Right renal cortex interstitium (tissue), 3 donors: ENCODE measurements at places on chromosomes 13 and 19.
A peak's percentile ranks its signal among the peaks of the same experiment; 100 is the strongest.

GRCh38 chr13:31775148-31775547, 35.8 kb downstream of the RXFP2 start:
- DNase-seq, result no peak

DNA sequence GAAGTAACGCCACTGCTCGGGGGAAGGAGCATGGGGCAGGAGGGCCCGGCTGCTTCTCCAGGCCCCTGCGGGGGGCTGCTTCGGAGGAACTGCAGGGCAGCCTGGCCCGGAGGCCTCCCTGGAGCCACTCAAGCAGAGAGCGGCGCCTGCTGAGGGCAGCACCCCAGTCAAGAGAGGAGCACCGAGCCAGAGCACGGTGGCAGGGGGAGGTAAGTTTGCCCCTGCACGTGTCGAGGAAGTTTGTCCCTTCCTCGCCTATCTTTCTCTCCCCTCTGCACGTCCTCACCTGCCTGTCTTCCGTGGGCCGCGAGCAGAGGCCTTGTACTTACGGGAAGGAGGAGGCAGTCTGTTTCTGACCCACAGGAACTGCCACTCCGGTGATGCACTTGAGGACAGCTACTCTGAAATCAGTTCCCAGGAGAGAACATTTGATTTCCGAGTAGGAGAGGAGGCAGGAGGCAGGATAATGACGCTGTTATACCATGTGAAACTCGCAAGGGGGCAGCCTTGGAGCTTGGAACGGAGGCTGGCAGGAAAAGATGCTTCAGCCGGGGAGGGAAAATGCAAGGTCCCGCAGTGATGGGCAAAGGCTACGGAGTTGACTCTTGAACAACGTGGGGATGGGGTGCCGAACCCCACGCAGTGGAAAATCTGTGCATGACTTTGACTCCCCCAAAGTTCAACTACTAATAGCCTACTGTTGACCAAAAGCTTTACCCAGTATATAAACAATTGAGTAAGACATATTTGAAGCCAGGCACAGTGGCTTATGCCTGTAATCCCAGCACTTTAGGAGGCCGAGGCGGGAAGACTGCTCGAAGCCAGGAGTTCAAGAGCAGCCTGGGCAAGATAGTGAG, 5.0 kb downstream of the FFAR1 start:
- DNase-seq, result peak; percentile 62

- no peak for DNase-seq
These were observed 107.8 kb downstream of the SGCG start for GRCh38 chr13:23288564-23288963.

GRCh38 chr19:30743702-30744101, 371.5 kb downstream of the ZNF536 start:
- DNase-seq, result no peak

- no peak for DNase-seq
These were observed 29.7 kb downstream of the NKPD1 start for GRCh38 chr19:45130888-45131615.

DNA sequence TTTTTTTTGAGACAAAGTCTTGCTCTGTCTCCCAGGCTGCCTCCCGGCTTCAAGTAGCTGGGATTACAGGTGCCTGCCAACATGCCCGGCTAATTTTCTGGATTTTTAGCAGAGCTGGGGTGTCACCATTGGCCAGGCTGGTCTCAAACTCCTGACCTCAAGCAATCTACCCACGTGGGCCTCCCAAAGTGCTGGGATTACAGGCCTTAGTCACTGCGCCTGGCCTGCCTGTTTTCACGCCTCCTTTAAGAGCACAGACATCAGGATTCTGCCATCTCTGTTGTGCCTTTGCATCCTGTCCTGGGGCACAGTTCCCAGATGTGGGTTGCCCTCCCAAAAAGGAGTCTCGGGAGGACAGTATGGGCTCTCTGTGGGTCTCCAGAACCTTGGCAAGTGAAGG, 2.5 kb upstream of the PRAM1 start:
- no peak for DNase-seq

DNA sequence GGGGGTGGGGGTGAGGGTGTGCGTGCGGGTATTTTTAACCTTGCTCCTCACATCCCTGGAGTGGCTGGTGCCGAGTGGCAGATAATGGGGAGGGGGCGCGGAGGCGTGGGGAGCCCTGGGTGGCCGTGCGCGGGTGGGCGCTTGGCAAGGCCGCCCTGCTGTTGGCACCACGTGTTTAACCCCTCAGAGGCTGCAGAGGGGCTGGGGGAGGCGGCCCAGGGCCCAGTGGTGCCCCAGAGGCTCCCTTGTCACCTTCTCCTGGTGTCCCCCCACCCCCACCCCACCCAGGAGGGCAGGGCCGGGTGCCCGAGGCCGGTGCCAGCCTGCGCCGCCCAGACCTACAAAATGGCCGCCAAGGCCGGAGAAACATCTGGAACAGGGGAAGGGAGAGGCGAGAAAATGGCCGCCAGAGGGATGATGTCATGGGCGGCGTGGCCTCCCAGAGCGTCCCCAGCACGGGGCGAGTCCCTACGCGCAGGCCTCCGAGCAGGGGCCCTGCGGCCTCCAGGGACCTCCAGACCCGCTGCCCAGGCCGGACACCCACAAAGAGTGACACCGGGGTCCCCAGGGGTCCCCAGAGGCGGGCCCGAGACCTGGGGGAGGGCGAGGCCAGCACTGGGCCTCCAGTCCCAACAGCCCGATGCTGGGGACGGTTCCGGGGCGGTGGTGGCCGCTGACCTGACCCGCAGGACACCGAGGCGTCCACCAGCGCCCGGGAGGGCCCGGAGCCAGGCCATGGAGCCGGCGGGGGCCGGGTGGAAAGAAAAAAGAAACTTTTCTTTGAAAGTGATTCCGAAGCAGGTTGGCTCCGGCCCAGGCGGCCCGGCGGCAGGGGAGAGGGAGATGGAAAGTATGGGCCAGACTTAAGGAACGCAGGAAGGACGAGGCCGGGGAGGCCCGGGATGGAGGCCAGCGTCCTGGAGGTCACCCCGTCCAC, 38.2 kb downstream of the NFIC start:
- DNase-seq, result no peak

DNA sequence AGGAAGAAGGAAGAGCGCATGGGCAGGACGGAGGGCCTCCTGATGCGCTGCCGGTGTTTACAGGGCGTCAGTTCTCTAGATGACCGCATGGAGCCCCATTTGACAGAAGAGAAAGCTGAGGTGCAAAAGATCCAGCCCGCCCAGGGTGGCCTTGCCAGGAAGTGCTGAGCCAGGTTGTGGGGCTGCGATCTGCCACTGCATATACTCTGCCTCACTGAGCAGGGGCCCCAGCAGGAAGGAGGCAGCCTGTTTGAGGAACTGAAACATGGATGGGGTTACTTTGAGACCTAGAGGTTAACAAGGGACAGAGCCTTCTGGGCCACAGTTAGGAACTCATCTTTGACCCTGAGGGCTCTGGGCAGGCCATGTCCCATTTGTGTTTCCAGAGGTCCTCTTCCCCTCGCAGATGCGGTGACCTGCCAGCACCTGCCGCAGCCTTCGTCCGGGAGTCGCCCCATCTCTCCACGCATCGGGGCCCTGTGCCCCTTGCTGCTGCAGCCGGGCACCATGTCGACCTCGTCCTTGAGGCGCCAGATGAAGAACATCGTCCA, 3.2 kb downstream of the EPN1 start:
- DNase-seq, result no peak

DNA sequence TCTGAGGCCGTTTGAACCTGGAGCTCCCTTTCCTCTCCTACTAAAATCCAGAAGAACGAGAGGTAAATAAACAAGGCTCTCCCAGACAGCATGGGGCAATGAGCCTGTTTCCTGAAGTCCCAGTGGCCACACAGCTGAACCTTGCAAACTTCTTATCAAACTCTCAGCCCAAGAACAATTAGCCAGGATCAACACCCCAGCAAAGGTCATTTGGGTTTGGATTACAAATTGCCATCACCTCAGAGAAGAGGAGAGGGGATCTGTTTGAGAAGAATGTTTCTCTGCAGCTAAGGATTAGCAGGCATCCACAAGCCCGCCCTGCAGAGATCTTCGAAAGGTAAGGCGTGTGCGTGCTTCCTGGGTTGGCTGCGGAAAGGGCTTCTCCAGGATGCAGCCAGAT, 201.9 kb upstream of the SOX1 start:
- no peak for DNase-seq

DNA sequence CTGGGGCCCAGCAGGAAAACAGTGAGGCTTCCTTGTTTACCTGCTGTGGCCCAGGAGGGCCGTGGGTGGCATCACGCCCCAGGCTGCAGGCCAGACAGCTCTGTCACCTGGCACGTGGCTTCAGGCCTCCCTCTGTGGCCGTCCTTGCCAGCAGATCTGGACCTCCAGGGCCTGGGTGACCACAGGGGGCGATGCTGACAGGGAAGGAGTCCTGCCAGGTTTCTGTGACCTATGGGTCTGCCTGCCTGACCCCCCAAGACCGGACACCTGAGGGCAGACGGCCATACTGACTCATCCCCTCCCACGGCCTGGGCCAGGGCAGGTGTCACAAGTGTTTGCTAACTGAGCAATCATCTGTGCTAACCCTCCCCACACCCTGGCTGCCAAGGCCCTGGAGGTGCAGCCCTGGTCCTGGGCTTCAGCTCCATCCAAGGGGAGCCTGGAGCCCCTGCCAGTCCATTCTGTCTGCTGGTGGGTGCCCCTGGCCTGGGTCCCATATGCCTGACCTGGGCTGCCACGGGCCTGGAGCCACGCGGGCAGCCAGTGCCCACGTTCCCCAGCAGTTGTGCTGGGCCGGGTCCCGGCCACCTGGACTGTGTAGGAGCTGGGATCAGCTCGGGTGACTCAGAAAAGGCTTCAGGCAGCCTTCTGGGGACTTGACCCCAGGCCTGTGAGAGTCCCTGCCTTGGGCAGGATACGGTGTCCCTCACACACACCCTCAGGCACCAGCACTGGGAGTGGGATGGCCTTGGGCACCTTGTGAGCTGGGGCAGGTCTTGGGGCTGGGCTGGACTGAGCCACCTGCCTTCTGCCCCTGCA, 3.7 kb downstream of the CDC34 start:
- no peak for DNase-seq

GRCh38 chr13:109288151-109288709, 498.2 kb downstream of the IRS2 start:
- no peak for DNase-seq

- no peak for DNase-seq
These were observed 4.1 kb upstream of the CD79A start for GRCh38 chr19:41872775-41873647.

DNA sequence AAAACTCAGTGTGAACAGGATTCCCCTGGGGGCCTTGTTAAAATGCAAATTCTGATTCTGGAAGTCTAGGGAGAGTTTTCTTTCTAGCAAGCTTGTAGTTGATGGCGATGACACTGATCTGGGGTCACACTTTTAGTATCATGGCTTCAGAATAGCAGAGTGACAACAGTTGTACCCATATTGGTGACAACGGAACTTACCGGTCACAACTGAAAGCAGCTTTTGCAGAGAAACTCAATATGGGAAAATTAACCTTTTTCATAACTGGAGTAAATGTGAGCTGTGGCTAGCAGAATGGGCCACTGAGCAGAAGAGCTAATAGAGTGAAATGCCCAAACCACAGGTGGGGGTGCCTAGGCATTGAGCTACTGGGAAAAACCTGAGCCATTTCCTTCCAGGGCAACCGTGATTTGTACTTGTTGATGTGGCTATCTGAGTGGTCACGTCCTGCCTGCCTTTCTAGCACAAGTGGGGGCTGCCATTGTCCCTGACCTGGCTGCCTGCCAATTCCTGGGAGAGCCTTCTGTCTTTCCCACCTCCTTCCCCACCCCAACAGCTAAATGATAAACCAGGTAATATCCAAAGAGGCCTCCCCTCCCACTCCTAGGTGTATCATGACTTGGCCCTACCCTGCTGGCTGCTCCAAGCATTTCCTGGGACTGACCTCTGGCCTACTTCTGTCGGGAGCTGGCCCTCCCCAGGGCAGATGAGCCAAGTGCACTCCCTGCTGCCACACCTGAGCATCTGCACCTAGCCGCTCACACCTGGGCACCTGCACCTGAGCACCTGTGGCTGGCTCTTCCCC, 1.7 kb upstream of the SLC10A2 start:
- DNase-seq, result no peak

GRCh38 chr19:18423258-18424020, 4.2 kb downstream of the SSBP4 start:
- no peak for DNase-seq

- no peak for DNase-seq
These were observed 41.9 kb upstream of the ZNF536 start for GRCh38 chr19:30330266-30330665.

- DNase-seq, result no peak
These were observed 89.5 kb downstream of the MAP4K1 start for GRCh38 chr19:38528213-38528755.

GRCh38 chr13:104163866-104164630, 1097.8 kb upstream of the SLC10A2 start:
- DNase-seq, result no peak

DNA sequence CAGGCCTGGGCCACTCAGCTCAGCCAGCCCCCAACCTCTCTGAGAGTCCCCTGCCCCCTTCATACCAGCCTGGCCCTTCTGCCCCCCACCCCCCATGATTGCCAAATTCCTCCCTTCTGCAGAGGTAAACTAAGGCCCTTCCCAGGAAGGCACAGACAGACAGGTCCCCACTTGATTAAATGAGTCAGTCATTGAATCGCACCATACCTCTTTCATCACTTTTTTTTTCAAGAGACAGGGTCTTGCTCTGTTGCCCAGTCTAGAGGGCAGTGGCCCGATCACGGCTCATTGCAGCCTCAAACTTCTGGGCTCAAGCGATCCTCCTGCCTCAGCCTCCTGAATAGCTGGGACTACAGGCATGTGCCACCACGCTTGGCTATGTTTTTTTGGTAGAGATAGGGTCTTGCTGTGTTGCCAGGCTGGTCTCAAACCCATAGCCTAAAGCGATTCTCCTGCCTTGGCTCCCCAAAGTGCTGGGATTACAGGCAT, 6.0 kb downstream of the PODNL1 start:
- DNase-seq, result no peak

DNA sequence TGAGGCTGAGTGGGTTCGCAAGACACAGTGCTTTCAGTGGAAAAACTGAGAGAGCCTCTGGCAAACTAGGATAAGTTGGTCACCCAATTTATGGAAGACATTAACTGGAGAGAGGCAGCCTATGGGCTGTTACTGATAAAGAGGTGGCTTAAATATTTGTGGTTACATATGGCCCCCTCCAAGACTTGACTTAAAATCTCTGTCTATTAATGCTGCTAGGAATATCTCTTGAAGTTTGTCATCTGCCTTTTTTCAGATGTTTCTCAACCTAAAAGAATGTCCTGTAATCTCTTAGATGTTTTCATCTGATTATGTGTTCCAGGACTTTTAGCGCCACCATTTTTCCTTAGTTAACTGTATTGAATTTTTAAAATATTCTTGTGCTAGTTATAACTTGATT, 54.6 kb downstream of the NAA16 start:
- DNase-seq, result no peak

DNA sequence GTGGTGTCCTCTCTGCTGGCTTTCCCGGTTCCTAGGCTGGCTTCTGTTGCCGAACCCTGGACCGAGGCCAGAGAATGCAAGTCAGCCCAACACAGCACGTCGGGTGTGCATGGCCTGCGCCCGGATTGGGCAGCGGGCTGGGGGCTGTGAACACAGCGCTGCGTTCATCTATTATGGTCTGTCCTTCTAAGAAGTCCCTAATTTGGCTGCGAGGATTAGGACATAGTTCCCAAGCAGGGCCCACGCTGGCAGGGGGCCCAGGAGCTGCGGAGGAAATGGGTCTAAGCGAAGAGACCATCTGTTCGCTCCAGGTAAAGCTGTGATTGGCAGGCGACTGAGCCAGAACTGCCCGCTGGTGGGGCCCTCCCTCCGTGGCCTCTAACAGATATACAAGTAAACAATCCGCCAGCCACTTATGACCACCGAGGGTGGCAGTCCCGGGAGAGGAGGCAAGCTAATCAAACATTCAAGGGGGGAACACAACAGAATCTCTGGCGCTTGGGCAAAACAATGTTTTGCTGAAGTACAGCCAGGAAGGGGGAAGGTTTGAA, 6.0 kb downstream of the SYCE2 start:
- DNase-seq, result no peak
